ENCODE measurements at places on chromosomes 5 and 9.
A peak's percentile ranks its signal among the peaks of the same experiment; 100 is the strongest.

- no peak for DNase-seq
These were observed 46.6 kb upstream of the GABRP start for GRCh38 chr5:170736966-170737365.

GRCh38 chr9:73080110-73080694 lies 71.5 kb upstream of the ANXA1 start:
- peak; percentile 1 for DNase-seq

DNA sequence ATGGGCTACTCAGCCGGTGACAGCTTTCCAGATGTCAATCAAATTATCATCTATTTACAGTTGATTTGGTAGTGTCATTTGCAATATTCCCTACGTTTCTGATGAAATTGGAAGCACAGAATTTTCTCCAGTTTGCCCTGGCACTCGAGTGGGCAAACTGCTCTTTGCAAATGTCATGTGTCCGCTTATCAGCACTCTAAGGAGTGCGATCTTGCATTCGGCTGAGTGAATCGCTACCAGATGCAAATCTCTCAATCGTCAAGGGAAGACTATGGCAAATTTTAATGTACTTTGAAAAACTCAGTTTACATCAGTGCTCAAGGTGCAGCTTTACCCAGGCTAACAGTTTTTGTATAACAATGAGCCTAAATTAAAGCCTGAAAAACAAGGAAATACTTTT lies 66.8 kb downstream of the BNC2 start:
- DNase-seq, result no peak

DNA sequence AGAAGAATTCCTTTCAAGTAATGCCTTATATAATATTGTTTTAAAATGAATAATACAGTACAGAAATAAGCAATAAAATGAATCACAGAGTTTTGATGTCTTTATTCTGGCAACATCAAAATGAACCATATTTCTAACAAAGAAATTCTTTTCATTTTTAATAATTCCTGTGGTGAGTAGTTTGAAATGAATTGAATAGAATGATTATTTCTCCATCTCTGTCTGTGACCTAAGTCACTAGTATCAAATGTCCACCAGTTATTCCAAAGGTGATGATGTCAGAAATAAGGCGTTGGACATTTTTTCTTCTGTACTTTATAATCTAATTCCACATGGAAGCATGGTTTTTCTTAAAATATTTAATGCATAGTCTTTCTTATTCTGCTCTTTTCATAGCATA lies 106.2 kb downstream of the ADAMTSL1 start:
- no peak for DNase-seq

DNA sequence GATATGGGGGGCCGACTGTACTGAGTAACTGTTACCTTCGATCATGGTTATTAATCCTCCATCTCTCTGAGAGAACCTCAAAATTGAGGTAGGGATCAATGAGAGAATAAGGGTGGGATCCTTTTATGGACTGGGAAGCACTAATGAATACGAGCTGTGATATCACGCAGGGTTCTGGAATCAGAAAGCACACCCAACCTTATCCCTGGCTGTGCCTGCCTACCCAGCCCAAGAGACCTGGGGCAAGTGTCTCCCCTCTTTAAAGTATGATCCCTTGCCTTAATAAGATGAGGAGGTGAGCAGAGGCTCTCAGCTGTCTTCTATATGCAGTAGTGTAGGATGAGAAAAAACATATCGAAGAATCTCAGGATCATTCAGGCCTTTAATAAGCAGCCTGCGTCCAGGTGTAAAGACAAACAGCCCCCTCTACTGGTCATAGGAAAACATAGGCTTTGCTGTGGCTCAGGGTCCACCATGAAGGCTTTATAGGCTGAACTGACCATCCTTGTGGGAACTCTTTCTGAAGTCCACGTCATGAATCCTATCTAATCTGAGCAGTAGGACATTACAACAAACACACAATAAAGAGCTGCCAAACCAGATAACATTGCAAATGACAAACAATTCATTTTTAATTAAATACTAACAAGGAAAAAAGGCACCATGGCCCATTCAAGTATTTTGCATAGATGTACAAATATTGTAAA lies 16.8 kb downstream of the NIPAL4 start:
- DNase-seq, result peak; percentile 86

DNA sequence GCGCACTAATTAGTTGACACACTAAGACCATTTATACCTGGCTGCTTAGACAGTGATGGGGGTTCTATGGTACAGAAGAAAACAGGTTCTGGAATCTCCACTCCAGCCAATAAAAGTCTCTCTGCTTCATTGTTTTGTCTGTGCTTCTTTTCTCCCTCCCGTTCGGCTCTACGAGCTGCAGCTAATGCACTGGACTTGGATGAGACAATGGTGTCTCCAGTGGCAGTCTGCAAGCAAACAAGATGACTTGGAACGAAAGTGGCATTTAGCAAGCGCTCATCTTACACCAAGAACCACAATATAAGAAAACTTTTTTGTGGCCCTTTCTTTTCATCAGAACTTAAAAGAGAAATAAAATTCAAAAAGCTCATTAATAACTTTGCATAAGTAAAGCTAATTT lies 30.2 kb downstream of the GFM2 start:
- peak; percentile 8 for DNase-seq

DNA sequence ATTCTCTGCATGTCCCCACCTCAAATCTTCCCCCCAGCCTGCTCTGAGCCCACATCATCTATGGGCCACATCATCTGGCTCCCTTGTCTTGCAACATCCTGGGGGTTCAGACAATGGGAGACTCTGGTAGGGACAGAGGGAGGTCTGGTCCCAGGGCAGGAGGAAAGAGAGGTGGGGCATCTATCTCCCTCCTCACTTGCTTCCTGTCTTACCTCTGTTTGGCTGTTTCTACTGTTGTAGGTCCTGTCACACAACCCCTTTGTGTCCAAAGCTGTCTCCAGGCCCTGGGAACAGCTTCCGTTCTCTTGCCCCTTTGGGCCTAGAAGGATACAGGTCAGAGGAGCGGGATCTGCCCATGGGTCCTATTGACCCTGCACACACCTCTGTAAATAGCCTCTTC lies 227.2 kb downstream of the NSG2 start:
- DNase-seq, result no peak

- DNase-seq, result no peak
These were observed 15.7 kb downstream of the FBN2 start for GRCh38 chr5:128522336-128522735.

DNA sequence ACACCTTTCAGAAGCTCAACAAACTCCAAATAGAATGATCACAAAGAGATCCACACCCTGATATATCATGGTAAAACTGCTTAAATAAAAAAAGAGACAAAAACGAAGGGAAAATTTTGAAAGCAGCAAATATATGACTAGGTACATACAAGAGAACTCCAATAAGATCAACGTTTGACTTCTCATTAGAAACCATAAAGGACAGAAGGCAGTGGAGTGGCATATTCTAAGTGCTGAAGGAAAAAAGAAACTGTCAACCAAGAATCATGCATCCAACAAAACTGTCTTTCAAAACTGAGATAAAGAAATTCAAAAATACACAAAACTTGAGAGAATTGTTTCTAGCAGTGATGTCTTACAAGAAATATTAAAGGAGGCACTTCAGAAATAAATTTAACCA lies 11.2 kb downstream of the SLC22A4 start:
- DNase-seq, result no peak

DNA sequence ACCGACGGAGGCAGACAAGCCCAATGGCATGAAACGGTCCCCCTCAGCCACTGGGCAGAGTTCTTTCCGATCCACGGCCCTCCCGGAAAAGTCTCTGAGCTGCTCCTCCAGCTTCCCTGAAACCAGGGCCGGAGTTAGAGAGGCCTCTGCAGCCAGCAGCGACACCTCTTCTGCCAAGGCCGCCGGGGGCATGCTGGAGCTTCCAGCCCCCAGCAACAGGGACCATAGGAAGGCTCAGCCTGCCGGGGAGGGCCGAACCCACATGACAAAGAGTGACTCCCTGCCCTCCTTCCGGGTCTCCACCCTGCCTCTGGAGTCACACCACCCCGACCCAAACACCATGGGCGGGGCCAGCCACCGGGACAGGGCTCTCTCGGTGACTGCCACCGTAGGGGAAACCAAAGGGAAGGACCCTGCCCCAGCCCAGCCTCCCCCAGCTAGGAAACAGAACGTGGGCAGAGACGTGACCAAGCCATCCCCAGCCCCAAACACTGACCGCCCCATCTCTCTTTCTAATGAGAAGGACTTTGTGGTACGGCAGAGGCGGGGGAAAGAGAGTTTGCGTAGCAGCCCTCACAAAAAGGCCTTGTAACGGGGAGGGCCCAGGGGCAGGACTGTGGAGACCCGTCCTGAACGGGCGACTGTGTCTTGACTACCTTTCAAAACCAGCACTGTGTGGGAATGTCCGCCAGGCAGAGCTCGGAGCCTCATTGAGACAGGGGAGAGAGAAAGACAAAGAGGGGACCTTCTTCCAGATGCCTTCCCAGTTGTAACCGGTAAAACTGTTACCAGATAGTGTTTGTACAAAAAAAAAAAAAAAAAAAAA lies 29.9 kb downstream of the CD180 start:
- no peak for DNase-seq

- DNase-seq, result no peak
These were observed 906 bp downstream of the SLC25A51 start for GRCh38 chr9:37902796-37903646.

DNA sequence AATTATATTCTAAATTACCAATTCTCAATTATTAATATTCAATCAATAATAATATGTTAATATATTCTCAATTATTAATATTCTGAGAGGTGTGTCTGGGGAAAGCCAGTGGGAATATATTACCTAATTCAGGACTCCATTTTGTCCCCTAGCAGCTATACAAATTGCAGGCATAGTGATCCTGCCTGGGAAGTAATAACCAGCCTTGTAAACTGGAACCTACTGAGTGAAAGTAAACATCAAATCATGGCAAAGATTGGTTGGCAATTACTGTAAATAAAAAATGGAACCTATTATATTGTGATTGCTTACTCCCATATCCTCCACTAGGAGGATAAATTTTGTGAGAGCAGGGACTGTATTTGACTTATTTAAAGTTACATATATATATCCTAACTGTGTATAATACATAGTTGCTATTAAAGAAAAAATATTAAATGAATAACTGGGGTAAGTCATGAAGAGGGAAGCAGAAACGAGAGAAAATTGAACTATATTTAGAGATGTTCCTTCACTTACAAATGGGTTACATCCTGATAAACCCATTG lies 150.5 kb upstream of the ELL2 start:
- DNase-seq, result no peak

GRCh38 chr9:128233817-128234406 lies 30.7 kb downstream of the DNM1 start:
- no peak for DNase-seq

GRCh38 chr5:121151534-121151933 lies 687.4 kb downstream of the PRR16 start:
- no peak for DNase-seq

GRCh38 chr5:108122702-108123101 lies 259.2 kb downstream of the FBXL17 start:
- no peak for DNase-seq

- DNase-seq, result no peak
These were observed 146.3 kb upstream of the POU5F2 start for GRCh38 chr5:93887678-93888077.

GRCh38 chr9:101387871-101388506 lies 3.2 kb upstream of the BAAT start:
- no peak for DNase-seq

- DNase-seq, result no peak
These were observed 334.3 kb downstream of the EBF1 start for GRCh38 chr5:158765407-158765806.
